Activated CD4-positive, alpha-beta T cell treated with anti-CD3 and anti-CD28 coated beads, Interleukin-2, amount 50 U/mL, for 4 hours (primary cell): ENCODE measurements at places on chromosomes 2 and 18.

DNA sequence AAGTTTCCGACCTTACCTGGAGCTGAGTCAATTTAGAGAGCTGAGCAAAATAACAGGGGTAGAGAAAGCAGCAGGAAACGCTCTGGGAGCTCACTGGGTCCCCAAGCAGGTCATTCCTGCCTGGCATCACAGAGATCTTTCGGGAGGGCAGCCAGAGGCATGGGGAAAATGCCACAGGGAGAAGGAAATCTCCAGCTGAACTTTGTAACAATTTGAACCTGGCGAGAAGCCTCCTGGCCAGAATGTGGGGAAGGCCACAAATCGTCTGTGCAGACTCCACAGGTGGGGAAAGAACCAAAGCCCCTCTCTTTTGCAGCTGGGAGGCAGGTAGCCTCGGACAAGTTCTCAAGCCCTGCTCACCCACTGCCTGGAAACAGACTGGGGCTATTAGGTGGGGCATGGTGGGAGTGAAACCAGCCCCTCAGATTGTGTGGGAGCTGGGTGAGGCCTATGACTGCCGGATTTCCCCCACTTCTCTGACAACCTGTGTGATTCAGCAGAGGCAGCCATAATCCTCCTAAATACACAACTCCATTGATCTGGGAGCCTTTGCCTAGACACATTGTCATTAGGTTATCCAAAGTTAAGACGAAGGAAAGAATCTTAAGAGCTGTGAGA is 53.9 kb downstream of the INO80D start:
- no peak for DNase-seq

DNA sequence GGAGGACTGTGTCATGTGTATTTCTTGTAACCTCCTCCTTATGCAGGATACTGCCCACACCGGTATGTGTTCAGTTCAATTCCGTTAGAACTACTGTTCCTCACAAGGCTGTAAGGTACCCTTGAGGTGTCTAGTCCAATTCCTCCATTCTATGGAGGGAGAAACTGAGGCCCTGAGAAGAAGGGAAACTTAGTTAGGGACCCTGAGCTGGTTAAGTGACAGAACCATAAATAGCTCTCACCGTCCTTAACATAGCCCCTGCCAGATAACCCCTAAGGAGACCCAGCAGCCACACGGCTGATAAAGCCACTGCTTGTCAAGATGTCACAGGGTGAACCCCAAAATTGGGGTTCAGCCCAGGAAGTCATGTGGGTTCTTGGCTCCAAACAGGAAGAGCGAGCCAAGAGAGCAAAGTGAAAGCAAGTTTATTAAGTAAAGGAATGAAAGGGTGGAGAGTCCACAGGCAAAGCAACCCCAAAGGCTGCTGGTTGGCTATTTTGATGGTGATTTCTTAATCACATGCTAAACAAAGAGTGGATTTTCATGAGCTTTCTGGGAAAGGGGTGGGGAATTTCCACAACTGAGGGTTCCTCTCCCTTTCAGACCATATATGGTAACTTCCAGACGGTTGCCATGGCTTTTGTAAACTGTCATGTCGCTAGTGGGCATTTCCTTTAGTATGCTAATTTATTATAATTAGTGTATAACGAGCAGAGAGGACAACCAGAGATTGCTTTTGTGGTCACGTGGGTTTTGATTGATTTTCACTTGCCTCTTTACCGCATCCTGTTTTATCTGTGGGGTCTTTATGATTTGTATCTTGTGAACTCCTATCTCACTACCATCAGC is 83.4 kb upstream of the RTN4 start:
- peak; percentile 27 for DNase-seq

DNA sequence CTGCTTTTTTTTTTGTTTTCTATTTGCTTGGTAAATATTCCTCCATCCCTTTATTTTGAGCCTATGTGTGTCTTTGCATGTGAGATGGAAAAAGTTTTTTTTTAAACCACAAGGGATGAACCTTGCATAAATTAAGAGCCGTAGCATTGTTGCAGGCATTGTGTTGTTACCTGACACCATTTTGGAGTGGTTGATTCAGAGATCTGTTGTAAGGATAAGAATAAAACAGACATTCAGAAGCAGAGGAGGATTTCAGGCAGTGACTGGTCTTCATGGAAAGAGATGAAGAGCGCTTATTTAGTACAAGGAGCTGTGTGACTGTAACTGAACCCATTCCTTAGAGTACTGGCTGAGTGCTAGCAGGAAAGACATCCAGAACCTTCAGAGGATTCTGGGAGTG is 101.2 kb downstream of the LTBP1 start:
- no peak for DNase-seq

- peak; percentile 1 for DNase-seq
Observed at GRCh38 chr2:148875387-148876051, 492 bp downstream of the KIF5C start.

GRCh38 chr2:234670052-234670451 is 173.2 kb upstream of the ARL4C start:
- DNase-seq, result no peak

DNA sequence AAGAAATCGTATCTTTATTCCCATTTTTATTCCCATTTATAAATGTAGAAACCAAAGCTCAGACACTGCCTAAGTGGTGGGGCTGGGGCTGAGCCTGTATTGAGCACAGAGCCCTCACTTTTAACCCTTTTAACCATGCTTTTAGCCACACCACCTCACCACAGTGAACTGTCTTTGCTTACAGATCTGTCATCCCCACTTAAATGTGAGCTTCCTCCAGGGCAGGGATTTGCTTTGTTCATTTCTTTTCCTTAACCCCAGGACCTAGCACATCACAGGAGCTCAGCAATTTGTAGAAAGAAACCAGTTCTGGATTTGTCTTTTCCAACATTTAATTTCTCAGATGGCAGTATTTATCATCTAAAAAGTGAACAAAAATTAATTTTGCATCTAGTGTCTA is 2.2 kb downstream of the BOD1L2 start:
- no peak for DNase-seq

- no peak for DNase-seq
Observed at GRCh38 chr2:212904646-212905045, 246.8 kb downstream of the IKZF2 start.

GRCh38 chr2:202054679-202055078 is 18.4 kb upstream of the KIAA2012 start:
- no peak for DNase-seq

GRCh38 chr2:171271971-171272436 is 111.3 kb upstream of the TLK1 start:
- no peak for DNase-seq
